CD14-positive monocyte (primary cell): ENCODE measurements at places on chromosomes 13 and 19.

GRCh38 chr13:59680429-59681024, 483.2 kb downstream of the DIAPH3 start:
- DNase-seq, result no peak

DNA sequence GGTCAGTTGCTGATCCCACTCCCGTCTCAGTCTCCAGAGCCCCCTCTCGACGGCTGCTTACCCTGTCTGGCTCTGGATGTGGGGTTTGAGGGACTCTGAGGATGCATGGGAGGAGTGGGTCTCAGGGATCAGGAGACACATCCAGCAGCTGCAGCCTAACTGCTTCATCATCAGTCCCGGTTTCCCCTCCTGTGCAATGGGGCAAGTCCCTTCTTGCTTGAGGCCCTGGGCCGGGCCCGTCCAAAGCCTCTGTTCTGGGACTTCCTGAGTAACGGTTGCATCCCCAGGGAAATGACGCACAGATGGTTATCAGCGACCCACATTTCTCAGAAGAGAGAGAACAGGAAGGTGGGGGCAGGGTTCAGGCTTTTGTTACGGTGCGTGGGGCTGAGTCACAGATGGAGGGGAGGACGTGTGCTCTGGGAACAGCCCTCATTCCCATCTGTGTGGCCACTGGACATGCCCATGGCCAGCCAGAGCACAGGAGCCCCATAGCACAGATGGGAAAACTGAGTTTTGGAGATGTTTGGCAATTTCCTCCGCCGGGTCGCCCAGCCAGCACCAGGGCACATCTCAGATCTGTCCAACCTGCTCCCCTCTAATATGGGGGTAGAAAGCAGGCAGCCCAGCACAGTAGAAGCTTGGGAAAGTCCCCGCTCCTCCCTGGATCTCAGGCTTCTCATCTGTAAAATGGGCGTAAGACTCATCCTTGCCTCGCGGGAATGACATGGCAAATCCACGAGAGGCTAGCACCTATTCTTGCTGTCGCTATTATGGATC, 19.3 kb downstream of the GNA15 start:
- peak; percentile 86 for DNase-seq

GRCh38 chr19:17775245-17775927, 19.6 kb upstream of the B3GNT3 start:
- DNase-seq, result no peak

- peak; percentile 26 for DNase-seq
Measured at GRCh38 chr13:77048681-77049080, 21.7 kb upstream of the FBXL3 start.

GRCh38 chr19:7738023-7738422, 6.1 kb upstream of the CLEC4G start:
- no peak for DNase-seq

DNA sequence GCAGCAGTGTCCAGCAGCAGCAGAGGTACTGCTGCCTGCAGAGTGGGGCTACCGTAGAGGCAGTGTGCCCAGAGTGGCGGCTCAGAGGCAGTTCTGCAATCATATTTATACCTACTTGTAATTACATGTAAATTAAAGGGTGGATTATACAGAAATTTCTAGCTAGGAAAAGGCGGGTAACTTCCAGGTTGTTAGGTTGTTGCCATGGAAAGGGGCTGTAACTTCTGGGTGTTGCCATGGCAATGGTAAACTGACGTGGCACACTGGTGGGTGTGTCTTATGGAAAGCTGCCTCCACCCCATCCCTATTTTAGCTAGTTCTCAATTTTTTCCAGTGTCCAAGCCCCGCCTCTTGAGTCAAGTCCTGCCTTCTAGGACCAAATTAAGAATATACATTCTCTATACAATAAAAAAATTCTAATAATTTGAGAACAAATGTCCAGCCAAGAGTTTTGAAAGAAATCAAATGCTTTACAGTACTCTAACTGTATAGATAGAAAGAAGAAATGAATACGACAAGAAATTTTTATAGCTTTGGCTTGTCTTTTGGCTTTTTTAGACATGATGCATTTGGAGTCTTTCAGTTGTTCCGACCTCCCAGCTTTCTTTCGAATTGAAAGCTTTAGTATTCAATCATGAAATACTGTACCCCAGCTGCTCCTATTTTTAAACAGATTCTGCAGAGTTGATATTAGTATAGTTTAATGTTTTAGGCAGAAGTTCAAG, 816.6 kb downstream of the DIAPH3 start:
- no peak for DNase-seq

DNA sequence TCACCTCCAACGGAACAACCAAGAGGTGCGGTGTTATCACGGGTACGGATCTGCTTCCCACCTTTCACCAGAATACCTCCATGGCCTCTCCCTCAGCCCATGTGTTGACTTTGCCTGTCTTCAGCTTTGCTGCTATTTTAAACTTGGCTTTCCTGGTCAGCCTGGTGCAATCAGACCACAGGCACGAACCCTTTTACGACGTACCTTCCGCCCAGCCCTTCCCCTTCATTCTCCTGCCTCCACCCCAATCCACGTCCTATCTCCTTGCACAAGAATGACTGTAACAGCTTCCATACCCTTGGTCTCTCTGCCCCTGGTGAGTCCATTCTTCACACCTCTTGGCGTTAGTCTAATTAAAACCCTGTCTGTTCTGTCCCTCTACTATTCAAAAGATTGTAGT, 431.7 kb downstream of the EFNB2 start:
- DNase-seq, result no peak

GRCh38 chr19:49716154-49716553, 25.2 kb downstream of the CPT1C start:
- DNase-seq, result peak; percentile 17

DNA sequence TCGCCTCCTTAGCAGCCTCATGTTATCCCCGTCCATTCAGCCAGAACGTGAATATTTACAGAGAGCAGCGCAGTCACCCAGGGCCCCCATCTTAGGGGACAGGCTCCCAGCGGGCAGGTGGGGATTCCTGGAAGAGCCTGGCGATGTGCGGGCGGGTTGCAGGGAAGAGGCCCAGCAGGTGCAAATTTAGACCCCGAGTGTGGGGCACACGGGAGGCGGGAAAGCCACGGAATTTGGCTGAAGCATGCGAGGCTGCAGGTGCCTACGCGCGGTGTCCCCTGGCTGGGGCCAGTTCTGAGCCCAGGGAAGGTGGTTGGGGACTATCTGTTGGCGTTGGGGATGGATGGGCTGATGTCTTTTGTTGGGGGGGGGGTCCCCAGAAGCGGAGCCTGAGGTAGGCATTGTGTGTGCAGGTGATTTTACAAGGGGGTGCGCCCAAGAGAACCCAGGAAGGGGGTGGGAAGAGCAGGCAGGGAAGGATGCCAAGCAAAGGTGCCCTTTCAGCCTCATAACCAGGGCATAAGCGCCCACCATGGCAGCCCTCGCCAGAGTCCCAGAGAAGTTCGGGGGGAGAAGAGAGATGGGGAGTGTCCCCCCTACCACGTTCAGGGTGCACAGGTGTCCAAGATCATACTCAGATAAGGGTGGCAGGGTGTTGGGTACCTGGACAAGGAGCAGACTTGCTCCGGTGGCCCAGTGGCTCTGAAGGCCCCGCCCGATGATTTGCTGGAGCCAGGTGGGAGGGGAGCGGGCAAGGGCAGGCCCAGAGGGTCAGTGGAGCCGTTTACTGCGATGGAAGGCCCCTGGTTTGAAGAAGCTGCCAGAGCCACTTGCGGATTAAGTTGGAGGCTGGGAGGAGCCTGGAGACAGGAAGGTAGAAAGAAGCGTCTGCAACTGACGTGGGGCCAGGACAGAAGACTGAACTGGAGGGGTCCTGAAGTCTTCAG, 1.2 kb downstream of the TPGS1 start:
- no peak for DNase-seq

GRCh38 chr19:7743425-7743841, 3.9 kb downstream of the CD209 start:
- no peak for DNase-seq
